ENCODE measurements at places on chromosomes 4 and X. TPM values are rescaled to one million over a fixed set of nuclear protein-coding genes. Genes with fewer than 3 reads are reported as not detected.

XAGE1B gene
- total RNA-seq, result not detected

AP1AR gene
- 17.6 TPM for total RNA-seq

PABPC1L2A gene
- total RNA-seq, result not detected

INTU gene
- total RNA-seq, result 2.4 TPM

PPP1R2C gene
- total RNA-seq, result not detected

JCHAIN gene
- 48.5 TPM for total RNA-seq

RTL9 gene
- 0.09 TPM for total RNA-seq

PDE5A gene
- total RNA-seq, result 5.2 TPM

TMEM271 gene
- 0.05 TPM for total RNA-seq

All from thymus (tissue), 14 donors.